NCI-H460 (cell line): ENCODE measurements at places on chromosomes 6 and 20.

GRCh38 chr20:36881888-36882287, 6.0 kb downstream of the TLDC2 start:
- DNase-seq, result no peak

DNA sequence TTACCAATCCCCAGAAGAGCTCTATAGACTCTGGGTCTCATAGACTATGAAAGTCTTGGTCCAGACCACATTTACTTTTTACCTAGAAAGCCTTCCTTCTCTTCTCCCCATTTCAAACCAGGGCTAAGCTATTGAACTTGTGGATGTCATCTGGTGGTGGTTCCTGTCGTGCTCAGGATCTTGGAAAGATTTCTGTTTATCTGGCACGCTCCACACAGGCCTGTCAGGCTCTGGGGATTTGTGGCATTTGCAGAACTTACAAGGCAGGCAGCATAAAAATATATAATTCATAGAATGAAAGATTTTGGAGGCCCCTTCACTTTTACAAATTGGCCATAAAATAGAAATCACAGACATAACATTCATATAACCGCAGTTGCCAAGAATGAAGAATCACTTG, 188.1 kb downstream of the UST start:
- no peak for DNase-seq

GRCh38 chr20:8527998-8528723, 396.1 kb downstream of the PLCB1 start:
- DNase-seq, result peak; percentile 35

GRCh38 chr20:64101731-64102621, 5.4 kb downstream of the NPBWR2 start:
- DNase-seq, result peak; percentile 37

- DNase-seq, result no peak
Measured at GRCh38 chr6:134345789-134346188, 27.9 kb upstream of the SGK1 start.

GRCh38 chr20:51529758-51530157, 12.8 kb downstream of the NFATC2 start:
- no peak for DNase-seq

DNA sequence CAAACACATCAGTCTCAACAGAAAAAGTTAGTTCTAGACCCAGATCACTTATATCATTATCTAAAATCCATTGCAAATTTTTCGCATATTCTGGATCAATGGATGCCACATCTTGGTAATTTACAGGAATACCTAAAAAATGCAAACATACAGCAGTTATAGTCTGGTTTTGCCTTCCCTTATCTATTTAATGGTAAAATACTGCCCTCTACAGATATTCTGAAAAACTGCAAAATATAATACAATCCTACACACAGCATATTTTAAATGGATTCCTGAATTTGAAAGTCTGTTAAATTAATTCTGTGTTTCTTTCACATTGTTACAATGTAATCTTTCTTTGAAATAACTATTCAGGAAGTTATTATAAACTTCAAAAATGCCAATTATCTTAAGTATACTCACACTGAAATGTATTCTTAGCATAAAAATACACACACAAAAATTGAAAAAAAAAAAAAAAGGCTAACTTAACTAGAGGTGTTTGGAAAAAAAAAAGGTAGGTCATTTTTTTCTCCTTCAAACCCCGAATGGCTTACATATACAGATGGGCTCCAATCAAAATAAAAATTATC, 88.4 kb downstream of the HACE1 start:
- peak; percentile 19 for DNase-seq

- peak; percentile 7 for DNase-seq
Measured at GRCh38 chr6:167827583-167828324, 1.0 kb downstream of the AFDN start.

GRCh38 chr6:10310330-10310653, 104.6 kb downstream of the TFAP2A start:
- no peak for DNase-seq

GRCh38 chr20:46773680-46774079, 64.2 kb downstream of the SLC2A10 start:
- DNase-seq, result no peak

GRCh38 chr6:121460170-121460569, 24.7 kb downstream of the GJA1 start:
- DNase-seq, result no peak

DNA sequence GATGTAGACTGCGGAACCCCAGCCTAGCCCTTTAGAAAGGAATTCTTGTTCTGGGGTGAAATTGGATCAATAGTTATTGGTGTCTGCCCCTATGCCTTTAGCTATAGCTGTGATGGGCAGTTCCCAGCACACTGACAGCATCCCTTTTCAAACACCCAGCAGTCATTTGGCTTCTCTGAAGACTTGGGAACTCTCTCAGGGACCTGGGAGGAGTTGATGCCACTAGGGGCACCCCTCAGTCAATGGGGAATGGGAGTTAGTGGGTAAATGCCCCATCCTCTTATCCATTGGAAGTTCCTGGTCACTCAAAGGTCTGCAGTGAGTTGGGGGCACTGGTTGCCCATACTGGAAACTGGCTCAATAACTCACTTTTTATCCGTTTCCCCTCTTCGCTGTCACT, 31.6 kb upstream of the CSNK2A1 start:
- no peak for DNase-seq

DNA sequence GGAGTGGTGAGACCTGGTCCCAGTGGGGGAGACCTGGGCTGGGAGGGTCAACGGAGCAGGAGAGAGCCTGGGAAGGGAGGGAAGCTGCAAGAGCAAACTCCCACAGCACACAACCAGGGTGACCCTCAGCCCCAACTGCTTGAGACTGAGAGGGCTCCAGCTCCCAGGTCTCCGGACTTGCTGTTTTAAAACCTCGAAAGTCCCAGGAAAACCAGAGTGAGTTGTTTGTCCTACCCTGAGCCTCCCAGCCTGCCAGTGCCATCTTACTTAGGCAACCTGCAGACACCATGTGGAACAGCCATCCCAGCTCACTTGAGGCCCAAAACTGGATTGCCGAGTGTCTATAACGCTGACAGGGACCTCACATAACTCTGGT, 4.8 kb upstream of the NTSR1 start:
- peak; percentile 21 for DNase-seq

GRCh38 chr20:54015496-54015895, 54.9 kb downstream of the BCAS1 start:
- DNase-seq, result no peak

DNA sequence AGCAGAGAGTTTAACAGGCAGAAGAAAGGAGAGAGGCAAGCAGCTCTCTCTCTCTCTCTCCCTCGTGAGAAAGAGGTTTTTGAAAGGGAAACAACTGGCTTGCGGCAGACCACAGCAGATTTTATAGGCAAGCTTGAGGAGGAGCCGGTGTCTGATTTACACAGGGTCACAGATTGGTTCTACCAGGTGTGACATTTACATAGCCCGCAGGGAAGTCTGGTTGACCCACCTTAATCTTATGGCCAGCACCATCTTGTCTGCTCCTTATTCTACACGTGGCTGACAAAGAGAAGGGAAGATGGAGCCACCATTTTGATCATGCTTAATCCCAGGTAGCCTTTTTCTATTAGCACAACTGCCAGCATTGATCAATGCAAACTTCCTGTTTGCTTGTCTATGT, 65.4 kb downstream of the OR2J2 start:
- DNase-seq, result no peak

DNA sequence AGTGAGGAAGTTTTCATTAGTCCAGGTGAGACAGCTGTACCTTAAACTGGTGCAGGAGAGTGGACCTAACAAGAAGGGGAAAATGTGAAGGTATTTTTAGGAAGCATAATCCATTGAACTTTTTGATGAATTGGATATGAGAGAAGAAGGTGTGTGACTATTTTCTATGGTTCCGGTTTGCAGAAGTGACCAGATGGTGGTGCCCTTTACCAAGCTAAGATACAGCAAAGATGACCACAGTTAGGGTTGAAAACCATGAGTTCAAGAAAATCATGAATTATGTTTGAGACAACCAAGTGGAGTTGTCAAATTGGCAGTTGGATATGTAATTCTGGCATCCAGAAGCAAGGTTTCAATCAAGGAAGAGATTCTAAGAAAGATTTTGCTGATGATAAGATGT, 61.9 kb upstream of the NRSN1 start:
- DNase-seq, result peak; percentile 13

- no peak for DNase-seq
Measured at GRCh38 chr6:25287941-25288340, 8.8 kb downstream of the CARMIL1 start.

- DNase-seq, result no peak
Measured at GRCh38 chr6:66429210-66429609, 722.2 kb upstream of the EYS start.

- no peak for DNase-seq
Measured at GRCh38 chr6:82720992-82721391, 344.6 kb downstream of the UBE3D start.

DNA sequence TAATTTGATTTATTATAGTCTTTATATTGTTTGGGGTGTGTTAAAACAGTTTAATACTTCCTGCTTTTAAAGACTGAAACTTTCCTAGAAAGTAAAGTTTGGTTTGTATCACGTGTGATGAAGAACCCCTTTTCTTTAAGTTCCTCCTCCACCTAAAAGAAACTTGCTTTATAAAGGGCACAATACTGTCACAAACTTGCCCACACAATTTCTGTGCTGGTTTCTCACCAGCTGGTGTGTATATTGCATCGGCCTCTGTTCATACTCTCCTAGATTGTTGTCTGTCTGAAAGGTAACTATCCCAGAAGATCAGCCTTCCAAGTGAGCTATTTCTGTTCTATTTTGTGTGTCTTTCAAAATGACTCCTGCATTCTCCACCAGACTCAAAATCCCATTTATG, 46.9 kb downstream of the ANKRD6 start:
- no peak for DNase-seq

DNA sequence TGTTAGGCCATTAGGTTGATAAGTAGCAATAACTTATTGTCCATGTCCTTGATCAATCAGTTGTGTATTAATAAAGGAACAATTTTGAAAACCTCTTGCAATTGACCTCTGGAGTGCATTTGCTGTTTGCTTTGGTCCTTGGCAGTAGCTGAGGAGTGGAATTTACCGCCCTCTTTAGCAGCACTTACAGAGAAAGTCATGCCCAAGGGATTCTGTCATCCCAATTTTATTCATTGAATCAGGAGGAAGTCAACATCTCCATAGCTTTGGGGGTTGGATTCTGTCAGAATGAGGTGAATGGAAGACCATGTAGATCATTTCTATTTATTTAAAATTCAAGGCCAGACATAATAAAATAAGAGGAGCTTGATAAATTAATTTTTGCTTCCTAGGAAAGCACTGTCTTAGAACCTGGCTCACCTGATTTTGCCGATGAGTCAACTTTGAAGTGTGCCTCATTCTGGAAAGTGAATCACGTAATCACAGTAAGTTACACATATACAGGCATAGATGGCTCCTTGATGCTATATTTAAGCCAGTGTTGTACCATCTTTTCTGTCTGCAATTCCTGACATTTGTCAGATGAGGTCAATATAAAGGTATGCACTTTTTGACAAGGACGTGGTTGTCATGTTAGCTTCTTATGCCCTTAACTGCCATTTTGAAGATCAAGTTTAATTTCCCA, 128.7 kb upstream of the MLIP start:
- no peak for DNase-seq

GRCh38 chr6:6758915-6759654, 170.6 kb downstream of the LY86 start:
- DNase-seq, result peak; percentile 40

- no peak for DNase-seq
Measured at GRCh38 chr20:11957911-11958310, 40.2 kb downstream of the BTBD3 start.

DNA sequence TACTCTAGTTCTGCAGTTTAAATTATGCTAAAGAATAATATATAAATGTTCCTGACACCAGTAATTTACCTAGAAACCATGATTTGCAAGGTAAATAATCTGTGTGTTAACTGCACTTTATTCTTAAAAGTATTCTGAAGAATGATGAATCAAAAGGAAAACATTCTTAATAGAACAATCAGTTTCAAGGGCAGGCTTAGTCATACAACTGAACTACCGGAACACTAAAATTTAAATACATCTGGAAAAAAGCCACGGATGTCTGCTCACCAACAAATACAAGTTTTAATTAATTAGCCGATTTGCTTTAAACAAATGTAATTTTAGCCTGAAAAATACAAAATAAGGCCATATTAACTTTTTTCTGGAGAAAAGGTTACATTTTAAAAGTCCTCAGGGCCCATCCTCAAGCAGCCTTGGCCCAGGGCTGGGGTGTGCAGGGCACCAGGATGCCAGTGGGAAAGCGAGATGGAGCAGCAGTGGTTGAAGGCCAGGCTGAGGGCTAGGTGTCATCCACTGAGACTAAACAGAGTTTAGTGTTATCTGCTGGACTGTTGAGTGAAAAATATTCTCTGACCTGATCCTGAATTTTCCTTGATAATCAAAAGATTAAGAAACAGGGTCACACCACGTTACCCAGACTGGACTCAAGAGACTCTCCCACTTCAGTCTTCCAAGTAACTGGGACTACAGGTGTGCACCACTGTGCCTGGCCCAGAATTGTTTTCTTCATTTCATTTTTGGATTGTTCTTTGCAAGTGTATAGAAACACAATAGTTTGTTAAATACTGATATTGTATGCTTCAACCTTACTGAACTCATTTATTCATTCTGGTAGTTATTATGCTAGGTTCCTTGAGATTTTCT, 88.2 kb upstream of the DST start:
- no peak for DNase-seq

DNA sequence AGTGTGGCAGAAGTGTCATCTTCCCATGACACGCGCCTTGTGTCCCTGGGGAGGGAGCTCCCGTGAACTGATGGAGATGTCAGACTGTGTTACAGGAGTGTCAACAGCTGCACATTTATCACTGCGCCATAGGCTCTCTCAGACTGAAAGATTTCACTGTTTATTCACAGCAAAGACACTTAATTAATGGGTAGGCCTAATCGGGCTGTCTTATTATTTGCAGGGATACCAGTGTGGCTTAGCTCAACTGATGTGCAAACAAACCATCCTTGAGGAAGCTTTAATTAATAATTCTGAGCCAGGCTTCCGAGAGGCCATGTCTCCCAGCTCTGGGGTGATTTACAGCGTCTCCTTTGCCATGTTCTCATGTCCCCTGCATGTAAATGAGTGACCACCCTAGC, 771.0 kb downstream of the QKI start:
- DNase-seq, result no peak

- DNase-seq, result no peak
Measured at GRCh38 chr6:15997586-15998388, 131.1 kb upstream of the MYLIP start.

DNA sequence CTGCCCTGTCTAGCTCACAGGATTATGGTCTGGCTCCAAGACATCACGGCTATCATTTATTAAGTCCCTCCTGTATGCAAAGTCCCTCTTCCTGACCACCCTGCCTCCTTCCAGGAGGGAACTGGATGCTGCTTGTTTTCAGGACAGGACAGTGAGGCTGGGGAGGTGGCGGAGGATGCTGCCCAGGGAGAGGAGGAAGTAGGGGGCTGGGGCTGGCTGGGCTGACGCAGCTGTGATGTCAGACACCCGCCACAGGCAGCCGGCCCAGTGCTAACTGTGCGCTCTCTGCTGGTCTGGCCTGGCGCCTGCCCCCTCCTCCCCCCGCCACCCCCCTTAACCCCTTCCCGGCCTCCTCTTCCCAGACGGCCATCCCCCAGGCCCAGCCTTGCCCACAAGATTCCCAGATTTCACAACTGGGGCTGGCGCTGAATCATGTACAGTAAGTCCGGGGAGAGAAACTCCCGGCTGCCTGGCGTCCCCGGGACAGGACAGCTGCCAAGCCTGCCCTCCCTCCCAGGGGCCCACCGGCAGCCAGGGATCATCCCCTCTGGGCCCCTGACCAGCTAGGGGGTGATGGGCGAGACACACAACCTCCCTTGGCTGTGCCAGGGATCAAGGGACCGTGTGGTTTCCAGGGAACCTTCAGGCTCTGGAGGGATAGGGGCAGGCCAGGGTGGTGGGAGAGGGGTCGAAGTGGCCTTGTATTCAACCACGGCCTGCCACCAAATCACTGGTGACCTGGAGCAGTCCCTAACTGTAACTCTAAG, 118.1 kb downstream of the CEBPB start:
- peak; percentile 97 for DNase-seq
